Stimulated activated CD8-positive, alpha-beta memory T cell treated with anti-CD3 and anti-CD28 coated beads, Interleukin-2, amount 100 ng/mL, for 1 hour (primary cell): ENCODE measurements at places on chromosomes 4 and X.

- no peak for DNase-seq
Measured at GRCh38 chr4:158162631-158163030, 10.2 kb downstream of the GASK1B start.

GRCh38 chrX:120419463-120419862 is 49.6 kb downstream of the LAMP2 start:
- DNase-seq, result no peak

DNA sequence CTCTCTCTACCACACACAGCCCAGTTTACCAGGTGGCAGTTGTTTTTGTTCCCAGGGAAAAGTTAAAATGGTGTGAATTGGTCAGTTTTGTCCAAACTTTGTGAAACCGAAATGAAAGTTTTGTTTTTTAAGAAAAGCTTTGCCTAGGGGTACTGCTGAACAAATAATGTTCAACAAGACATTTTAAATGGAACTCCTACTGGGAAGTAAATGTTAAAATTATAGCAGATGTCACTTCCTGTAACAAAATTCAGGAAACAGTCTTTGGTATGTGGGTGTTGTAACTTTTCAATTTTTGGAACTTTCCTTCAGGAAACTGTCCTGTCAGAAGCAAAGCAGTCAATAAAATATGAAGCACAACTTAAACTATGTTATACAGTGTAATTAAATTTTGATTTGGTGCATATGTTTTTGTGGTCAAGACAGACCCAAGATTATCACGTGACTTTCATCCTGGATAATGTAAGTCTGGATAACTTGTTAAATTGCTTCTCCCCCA is 79.5 kb downstream of the AFF1 start:
- no peak for DNase-seq

DNA sequence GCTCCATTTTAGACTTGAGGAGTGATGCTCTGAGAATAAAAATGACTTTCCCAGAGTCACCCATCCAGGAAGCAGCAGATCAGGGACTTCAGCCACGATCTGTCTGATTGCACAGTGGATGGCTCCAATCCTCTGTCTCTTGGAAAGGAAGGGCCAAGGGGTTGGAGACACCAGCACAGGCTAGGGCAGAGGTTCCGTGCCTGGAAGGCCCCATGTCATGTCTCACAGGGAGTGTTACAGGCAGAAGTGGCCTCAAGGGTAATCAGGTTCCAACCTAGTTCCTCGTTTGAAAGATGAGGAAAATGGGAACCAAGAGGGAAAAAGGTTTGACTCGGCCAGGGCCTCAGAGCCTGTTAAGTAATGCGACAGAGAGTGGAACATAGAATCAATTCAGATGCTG is 160.0 kb downstream of the EFNB1 start:
- no peak for DNase-seq

- DNase-seq, result no peak
Measured at GRCh38 chrX:103727115-103727514, 16.4 kb downstream of the TMEM31 start.

- no peak for DNase-seq
Measured at GRCh38 chr4:172809319-172809718, 359.3 kb upstream of the GALNT7 start.

DNA sequence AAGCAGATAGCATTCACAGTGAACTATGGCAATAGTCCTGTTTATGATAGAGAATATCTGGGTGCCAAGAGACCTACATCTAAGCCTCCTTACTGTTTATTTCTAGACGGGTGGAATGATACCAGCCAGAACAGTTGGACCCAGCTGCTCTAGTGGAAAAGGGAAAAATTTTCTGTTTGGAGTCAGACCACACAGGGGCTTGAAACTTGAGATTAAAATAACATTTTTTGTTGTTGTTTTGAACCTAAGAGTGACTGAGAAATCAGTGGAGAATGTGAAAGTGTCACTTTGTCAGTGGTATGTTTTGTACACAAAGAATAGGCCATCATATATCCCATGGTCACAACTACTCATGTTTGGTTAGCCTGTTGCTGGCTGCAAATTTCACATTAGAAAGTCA is 105.7 kb downstream of the AGTR2 start:
- no peak for DNase-seq

GRCh38 chrX:70769659-70770227 is 138.8 kb downstream of the TEX11 start:
- no peak for DNase-seq

DNA sequence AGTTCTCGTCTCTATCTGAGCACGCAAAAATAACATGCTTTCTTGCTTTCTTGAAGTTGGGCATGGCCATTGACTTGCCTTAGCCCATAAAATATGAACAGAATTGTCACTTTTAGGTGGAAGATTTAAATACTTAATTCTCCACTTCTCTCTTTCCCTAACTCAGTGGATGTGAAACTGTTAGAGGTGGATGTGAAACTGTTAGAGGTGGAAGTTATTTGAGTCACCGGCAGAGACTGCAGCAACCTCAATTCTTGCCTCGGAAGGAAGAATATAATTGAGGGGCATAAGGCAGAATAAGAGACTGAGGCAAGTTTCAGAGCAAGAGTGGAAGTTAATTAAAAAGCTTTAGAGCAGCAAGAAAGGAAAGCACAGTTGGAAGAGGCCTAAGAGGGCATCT is 2.8 kb upstream of the PARM1 start:
- DNase-seq, result no peak

DNA sequence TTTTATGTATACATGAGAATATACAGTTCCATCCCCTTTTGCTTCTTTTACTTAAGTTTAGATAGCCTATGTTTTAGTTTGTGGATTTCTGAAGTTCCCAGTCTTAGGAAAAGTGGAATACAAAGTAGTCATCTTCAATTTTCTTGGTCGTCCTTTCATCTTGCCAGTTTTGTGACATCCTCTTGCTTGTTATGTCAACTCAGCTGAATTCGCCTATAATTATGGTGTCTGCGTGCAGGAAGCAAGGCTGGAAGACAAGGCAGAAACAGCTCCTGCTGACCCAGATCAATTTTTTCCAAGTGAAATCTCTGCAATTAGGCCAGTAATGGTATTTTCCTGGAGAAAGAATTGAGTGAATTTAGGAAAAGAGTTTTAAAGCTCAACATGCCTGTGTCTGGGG is 28.1 kb upstream of the NYX start:
- DNase-seq, result no peak

DNA sequence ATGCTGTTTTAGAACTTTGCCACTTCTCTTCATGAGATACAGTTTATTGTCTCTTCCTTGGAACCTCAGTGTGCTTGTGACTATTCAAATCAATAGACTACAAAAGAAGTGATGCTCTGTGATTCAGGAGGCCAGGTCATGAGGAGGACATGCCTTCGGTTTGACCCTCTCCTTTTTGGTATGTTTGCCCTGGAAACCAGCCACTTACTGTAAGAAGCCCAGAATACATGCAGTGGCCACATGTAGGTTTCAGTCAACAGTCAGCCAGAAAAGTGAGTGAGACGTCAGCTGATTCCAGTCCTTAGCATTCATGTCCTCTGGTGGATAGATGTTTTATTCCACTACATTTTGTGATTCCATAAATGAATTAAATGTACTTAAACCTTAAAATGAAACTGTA is 328.7 kb downstream of the PCDH18 start:
- no peak for DNase-seq

- DNase-seq, result no peak
Measured at GRCh38 chr4:52199574-52200338, 148.7 kb downstream of the SPATA18 start.

- no peak for DNase-seq
Measured at GRCh38 chrX:45716750-45717149, 516.1 kb upstream of the DIPK2B start.

DNA sequence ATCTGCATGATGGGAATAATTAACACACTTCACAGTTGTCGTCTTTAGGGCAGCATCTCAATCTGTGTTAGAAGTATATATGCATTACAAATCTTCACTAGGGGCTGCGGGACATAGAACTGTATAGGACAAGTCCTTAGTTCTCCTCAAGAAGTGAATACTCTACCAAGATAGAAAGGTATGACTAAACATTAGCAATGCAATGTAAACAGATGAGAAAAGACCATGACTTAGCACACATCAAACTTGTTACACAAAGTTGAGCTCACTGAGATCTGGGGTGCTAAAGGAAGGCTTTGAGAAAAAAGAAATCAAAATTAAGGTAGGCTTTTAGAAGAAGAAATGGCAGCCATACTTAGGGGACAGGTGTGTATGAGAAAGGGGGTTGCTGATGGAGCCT is 182.1 kb upstream of the MAP3K15 start:
- no peak for DNase-seq

DNA sequence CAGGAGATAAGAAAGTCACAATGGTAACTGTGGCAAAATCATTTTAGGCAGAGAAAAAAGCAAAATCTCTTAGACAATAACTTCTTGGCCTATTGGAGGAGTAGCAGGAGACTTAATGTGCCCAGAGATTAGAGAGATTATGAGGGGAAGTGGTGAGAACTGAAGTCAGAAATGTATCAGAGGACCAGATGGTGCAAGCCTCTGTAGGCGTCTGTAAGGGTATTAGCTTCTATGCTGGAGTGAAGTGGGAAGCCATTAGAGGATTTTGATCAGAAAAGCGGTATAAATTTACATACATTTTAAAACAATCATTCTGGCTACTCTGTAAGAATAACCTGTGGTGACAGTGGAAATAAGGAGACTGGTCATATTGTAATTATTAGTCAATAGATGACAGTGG is 236.7 kb downstream of the FAT4 start:
- no peak for DNase-seq

GRCh38 chrX:120625371-120625770 is 4.5 kb downstream of the C1GALT1C1 start:
- DNase-seq, result no peak

DNA sequence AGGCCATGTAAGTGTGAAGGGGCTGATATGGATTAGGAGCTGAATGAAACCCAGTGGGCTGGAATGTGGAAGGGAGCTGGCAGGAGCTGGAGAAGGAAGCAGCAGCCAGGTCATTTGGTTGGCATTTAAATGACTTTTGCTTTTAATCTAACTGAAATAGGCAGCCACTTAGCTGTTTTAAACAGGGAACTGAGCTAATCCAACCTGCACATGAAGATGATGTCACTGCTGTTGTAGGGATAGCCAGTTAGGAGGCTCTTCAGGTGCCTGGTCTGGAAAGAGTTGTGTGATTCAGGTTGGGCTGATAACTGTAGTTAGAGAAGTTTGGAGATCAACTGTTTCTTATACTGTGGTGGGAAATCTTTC is 122.4 kb downstream of the PALLD start:
- DNase-seq, result no peak

DNA sequence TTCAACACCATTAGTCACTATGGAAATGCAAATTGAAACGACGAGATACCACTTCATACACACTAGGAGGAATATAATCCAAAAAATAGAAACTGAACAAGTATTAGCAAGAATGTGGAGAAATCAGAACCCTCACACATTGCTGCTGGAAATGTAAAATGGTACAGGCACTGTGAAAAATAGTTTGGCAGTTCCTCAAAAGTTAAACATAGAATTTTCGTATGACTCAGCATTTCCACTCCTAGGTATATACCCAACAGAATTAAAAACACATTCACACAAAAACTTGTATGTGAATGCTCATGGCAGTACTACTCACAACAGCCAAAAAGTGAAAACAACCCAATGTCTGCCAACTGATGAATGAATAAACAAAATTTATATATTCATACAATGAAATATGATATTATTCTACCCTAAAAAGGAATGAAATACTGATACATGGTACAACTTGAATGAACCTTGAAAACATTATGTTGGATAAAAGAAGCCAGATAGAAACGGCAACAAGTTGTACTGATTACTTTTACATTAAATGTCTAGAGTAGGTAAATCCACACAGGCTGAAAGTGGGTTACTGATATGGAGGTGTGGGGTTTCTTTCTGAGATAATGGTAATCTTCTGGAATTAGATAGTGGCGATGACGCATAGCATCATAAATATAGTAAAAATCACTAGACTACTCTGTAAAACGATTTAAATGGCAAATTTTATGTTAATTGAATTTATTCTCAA is 22.3 kb downstream of the TEC start:
- no peak for DNase-seq

- DNase-seq, result no peak
Measured at GRCh38 chrX:134999469-134999868, 8.7 kb downstream of the SMIM10 start.

DNA sequence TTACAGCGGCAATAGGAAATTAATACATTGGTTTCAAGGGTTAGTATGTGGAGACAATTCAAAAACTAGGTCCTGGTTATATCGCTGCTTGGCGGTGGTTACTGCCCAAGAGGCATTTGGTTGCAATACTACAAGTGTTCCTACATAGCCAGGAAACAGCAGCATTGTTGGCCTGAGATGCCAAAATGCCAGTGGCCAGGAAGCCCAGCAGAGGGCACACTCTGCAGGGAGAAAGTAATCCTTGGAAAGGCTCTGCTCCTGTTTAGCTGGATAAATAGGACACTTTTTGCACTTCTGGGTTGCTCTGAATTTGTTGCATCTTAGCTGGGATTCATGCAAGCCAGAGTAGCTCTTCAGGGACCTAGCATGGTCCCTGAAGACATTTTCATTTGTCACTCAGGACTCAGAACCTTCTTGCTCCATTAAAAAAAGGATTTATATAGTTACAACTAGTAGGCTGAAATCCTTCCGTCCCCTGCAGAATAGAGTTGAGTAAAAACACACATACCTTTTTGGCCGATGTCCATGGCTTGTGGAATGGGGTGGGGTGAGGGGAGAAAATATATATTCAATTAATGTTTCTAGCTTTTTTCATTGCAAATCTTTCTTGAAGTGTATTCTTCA is 8.1 kb upstream of the GPR119 start:
- no peak for DNase-seq

- DNase-seq, result no peak
Measured at GRCh38 chr4:153465615-153466080, 512 bp upstream of the TMEM131L start.

- no peak for DNase-seq
Measured at GRCh38 chr4:169040559-169041261, 30.7 kb upstream of the CBR4 start.

DNA sequence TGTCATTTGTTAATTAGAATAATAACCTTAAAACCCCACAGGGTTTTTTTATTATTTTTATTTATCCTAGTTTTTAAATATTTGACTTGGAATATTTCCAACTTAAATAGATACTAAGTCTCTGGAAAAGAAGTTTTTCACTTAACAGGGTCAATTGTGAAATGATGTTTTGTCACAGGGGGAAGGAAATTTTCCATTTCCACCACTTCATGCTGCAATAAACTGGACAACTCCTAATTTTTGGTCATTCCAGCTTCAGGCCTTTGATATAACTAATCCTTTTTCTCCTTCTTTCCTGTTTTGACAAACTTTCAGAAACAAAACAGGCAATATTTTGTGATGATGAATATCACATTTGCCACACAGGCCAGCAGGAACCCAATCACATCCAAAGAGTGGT is 45.3 kb downstream of the UGT2B10 start:
- DNase-seq, result no peak

DNA sequence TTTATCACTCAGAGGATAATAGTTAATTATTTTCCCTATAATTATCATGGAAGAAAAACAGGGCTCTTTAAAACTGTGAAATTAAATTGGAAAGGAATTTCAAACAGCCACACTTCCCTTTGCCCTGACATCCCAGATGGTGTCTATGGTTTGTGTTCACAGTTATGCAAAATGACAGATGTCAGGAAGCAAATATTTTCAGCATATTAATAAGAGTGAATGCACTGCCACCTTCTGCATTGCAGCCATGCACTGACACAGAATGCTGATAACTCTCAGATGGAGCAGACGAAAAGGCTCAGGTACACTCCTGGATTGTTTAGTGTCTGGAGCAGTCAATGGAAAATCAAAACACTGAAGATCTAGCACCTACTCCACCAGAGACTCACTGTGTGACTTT is 57.6 kb downstream of the RWDD4 start:
- no peak for DNase-seq

- no peak for DNase-seq
Measured at GRCh38 chrX:69119122-69119521, 46.1 kb downstream of the PJA1 start.
